ENCODE measurements at places on chromosomes 3 and 15.

GRCh38 chr3:19881036-19881435, 53.0 kb downstream of the EFHB start:
- no peak for DNase-seq

GRCh38 chr3:183777016-183777618, 48.3 kb downstream of the MAP6D1 start:
- DNase-seq, result no peak

DNA sequence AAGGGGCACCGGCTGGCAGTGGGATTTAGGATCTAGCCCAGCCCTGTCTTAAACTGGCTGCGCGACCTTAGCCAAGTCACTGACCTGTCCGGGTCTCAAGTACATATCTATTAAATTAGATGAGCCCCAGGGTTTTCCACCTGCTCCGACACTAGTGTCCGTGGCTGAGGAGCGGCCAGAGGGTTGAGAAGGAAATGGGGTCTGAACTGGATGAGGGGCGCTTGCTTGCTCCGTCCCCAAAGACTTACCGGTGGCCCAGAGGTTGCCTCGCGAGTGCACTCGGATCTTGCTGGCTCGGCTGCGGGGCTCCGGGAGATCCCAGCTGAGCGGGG, 285 bp downstream of the NMB start:
- no peak for DNase-seq

DNA sequence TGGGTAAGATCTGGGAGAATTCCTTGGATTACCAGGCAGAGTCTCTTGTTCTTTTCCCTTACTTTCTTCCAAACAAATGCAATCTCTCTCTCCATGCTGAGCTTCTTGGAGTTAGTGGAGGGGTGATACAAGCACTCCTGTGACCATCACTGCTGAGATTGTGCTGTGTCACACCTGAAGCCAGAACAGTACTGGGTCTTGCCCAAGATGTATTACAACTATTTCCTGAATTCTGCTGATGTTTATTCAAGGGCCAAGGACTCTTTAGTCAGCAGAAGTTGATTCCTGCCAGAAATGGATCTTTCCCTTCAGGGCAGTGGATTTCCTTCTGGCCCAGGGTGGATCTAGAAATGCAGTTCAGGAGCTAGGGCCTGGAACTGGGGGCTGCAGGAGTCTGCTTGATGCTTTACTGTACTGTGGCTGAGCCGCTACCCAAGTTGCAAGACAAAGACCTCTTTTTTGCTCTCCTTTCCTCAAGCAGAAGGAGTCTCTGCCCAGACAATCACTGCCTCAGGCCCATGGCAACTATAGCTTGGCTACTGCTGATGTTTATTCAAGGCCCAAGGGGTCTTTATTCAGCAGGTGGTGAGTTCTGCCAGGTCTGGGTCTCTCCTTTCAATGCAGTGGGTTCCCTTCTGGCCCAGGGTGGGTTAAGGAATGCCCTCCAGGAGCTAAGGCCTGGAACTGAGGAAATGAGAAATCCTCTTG, 98.8 kb downstream of the SH3GL3 start:
- DNase-seq, result no peak
